CD8-positive, alpha-beta T cell (primary cell): ENCODE measurements at places on chromosomes 7 and 10.

DNA sequence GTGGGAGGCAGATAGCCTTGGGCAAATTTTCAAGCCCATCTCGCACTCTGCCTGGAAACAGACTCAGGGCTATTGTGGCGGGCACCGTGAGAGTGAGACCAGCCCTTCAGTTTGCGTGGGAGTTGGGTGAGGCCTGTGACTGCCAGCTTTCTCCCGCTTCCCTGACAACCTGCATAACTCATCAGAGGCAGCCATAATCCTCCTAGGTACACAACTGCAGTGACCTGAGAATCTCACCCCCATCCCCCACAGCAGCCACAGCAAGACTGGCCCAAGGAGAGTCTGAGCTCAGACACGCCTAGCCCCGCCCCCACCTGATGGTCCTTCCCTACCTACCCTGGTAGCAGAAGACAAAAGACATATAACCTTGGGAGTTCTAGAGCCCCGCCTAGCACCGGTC is 275.4 kb downstream of the GRID1 start:
- DNase-seq: no peak

DNA sequence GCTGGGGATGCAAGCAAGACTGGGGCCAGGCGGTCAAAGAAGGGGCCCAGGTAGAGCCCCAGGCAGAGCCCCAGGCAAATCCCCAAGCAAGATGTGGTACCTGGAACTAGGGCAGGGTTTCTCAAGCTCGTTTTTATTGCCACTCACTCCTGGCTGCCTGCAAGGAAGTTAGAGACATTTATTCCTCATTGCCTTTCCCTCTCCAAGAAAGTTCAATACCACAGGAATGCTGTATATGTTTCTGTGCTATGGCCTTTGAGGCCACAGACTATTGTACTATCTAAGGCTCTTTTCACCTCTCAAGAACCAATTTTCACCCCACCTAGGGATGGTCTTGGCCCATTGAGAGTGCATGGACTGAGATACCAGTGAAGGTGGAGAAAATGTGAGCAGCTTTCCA is 71.3 kb downstream of the TACC2 start:
- DNase-seq: no peak

GRCh38 chr7:66682350-66683093 is 53.8 kb downstream of the KCTD7 start:
- DNase-seq: no peak

- no peak for DNase-seq
These were observed 96.5 kb upstream of the PODXL start for GRCh38 chr7:131652934-131653333.

DNA sequence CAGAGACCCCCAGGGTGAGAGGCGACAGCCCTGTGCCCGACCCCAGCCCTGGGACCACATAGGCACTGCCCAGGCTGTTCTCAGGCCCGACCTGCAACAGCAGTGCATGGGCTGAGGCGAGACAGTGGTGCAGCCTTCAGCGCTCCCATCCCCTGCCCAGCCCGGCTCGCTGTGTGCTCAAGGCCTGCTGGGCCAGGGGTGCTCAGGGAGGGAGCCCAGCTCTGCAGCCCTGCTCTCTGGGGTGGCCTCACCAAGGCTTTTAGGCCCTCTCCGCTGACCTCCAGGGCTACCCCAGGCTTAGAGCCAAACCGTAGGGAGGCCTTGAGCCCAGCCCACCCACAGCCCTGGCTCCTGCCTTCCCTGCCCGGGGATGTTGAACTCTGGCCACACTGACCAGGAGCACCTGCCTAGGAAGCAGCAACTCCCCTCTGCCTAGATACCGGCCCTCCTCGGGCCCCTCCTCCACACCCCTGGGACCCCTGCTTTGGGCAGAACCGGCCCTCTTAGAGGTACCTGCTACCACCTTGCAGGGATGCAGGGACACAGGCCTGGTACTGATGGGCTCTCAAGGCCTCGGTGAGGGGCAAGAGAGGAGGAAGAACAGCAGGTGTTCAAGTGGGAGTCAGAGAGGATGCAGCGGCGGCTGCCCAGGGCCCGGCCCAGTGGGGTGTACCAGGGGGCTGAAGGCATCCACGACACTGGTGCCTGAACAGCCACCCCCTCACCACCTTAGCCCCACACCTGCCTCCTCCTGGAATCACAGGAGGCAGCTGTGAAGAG is 231.5 kb downstream of the ELFN1 start:
- no peak for DNase-seq

- DNase-seq: no peak
These were observed 32.5 kb downstream of the PDE1C start for GRCh38 chr7:32037650-32038198.

GRCh38 chr7:26574476-26574875 is 282.8 kb downstream of the SNX10 start:
- no peak for DNase-seq

- no peak for DNase-seq
These were observed 16.5 kb downstream of the SLK start for GRCh38 chr10:103983367-103983911.

GRCh38 chr7:518630-519483 is 789 bp downstream of the PDGFA start:
- peak; percentile 48 for DNase-seq

- peak; percentile 41 for DNase-seq
These were observed 29.2 kb upstream of the AP5Z1 start for GRCh38 chr7:4745971-4746919.

DNA sequence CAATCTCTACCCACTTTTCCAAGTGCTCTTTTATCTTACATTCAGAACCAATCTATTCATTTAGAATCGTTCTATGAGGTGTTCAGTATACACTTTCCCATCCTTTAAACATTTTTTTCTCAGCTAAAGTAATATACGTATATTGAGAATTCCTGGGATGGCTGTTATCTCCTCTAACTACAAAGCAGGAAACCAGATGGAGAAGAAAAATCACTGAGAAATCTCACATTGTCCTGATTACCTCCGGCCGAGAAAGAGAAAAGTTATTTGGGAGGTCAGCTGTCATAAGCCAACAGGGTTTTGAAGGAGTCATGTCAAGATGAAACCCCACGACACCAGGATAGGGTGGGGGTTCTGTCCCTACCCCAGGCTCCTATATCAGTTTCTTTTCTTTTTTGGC is 99.2 kb upstream of the KDM7A start:
- no peak for DNase-seq

- no peak for DNase-seq
These were observed 36.1 kb upstream of the CHST15 start for GRCh38 chr10:124129471-124129870.

DNA sequence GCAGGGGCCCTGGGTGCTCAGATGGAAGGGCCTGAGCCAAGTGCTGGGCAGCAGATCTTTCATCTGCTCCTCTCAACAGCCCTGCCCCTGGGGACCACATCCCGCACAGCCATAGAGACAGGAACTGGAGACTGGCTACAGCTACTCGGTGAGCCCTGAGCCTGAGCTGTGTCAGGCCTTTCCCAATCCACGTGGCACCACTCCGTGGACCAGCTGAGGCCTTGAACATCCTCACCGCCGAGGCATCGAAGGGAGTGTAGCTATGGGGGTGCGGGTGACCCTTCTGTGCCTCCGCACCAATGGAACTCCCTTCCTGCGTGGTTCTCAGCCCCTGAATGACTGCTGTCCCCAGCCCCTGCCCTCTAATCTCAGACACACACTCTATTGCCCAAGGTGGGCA is 362.7 kb upstream of the SHH start:
- DNase-seq: no peak

GRCh38 chr10:3781468-3782145 is 3.4 kb downstream of the KLF6 start:
- DNase-seq: peak; percentile 46

- peak; percentile 60 for DNase-seq
These were observed 17.4 kb downstream of the PSPH start for GRCh38 chr7:56033671-56034432.

DNA sequence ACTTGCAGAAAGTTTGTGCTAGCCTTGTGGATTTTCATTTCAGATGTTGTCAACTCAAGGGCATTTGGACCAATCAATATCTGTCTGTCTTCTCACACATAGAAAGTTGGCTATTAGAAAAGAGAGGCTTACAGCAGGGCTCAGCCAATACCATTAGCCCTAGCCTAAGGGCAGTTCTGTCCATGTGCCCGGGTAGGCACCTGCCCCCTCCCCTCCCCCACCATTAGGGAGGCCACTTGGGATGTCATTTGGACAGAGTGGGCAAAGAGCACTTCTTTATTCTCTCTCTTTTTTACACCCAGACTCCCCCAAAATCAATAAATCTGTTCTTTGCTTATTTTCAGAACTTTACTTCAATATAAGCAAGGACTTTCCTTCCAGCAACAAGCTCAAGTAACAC is 188.5 kb upstream of the MKI67 start:
- DNase-seq: no peak

GRCh38 chr10:14435976-14436632 is 105.4 kb upstream of the FRMD4A start:
- no peak for DNase-seq

- DNase-seq: no peak
These were observed 285.1 kb downstream of the ZEB1 start for GRCh38 chr10:31604096-31604495.

- DNase-seq: no peak
These were observed 31.9 kb downstream of the RBM20 start for GRCh38 chr10:110676016-110676415.

- DNase-seq: no peak
These were observed 284.3 kb upstream of the NEBL start for GRCh38 chr10:21181451-21181850.

DNA sequence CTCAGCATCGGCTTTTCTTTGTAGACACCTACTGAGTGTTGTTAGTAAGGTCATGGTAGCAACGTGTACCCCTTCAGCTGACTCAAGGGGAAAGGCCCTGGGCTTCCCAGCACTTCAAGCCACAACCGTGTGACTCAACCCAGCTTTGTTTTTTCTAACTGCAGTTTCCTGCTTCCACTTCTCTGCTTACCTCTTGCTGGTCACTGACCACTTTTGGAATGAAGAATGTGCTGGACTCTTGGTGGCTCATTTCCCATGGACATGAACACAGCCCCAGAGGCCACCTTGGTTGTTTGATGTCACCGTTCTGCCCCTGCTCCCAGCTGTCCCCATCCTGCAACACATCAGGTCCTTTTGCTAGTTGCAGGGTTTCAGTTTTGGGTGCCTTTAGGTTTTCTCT is 69.5 kb upstream of the ZNF438 start:
- DNase-seq: no peak

- no peak for DNase-seq
These were observed 54.6 kb downstream of the MYO3A start for GRCh38 chr10:25988583-25988982.

- DNase-seq: no peak
These were observed 160.6 kb downstream of the MLLT10 start for GRCh38 chr10:21694631-21695030.

- DNase-seq: no peak
These were observed 78.3 kb upstream of the AOAH start for GRCh38 chr7:36802459-36803135.

DNA sequence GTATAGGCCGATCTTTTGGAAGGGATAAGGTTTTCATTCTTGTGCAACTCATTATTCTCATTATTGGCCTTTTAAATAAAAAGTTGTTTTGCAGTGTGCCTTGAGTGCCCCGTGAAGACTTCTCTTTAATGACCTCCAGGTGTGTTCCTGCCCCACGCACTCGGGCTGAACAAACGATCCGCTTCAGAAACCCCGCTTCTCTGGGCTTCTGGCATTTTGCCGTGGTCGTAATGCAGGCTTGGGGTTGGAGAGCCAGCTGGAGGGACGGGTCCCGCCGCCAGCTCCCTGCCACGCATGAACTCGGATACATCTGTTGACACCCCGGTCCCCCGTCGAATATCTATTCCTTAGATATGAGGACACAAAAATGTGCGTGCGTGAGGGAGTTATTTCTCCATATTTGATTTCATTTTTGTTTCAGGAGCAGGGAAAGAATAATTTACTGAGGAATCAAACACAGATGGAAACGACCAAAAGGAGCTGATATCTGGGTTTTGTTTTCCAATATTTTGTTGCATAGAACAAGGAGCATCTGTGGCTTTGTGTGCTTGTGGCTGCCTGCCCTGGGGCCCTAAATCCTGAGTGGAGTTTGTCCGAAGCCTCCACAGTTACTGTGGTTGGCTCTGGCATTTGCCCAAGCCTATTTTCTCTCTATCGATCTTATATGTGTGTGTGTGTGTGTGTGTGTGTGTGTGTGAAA is 17.0 kb upstream of the TTYH3 start:
- DNase-seq: no peak

DNA sequence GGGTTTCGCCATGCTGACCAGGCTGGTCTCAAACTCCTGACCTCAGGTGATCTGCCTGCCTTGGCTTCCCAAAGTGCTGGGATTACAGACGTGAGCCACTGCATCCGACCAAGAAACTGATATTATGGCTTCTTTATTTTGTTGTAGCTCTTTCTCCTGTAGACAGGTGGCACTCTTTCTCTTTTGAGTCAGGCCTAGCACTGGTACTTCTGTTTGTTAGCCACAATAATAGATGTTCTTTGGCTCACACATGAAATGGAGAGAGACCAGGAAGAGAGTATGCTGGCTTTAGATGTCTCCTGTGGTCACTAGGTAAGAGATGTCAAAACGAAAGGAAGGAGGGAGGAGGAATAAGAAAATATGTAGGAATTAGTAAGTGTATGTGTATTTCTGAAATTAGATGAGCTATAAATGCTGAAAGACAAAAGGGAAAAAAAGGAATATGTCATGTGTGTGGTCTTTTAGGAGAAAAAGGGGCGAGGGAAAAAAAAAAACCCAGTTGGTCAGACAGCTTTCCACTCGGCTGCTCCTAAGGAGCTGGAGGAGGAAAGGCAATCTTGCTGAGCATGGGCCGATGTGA is 78.7 kb downstream of the CLEC2L start:
- DNase-seq: no peak

- no peak for DNase-seq
These were observed 224.3 kb upstream of the IGFBP3 start for GRCh38 chr7:46145412-46145811.

DNA sequence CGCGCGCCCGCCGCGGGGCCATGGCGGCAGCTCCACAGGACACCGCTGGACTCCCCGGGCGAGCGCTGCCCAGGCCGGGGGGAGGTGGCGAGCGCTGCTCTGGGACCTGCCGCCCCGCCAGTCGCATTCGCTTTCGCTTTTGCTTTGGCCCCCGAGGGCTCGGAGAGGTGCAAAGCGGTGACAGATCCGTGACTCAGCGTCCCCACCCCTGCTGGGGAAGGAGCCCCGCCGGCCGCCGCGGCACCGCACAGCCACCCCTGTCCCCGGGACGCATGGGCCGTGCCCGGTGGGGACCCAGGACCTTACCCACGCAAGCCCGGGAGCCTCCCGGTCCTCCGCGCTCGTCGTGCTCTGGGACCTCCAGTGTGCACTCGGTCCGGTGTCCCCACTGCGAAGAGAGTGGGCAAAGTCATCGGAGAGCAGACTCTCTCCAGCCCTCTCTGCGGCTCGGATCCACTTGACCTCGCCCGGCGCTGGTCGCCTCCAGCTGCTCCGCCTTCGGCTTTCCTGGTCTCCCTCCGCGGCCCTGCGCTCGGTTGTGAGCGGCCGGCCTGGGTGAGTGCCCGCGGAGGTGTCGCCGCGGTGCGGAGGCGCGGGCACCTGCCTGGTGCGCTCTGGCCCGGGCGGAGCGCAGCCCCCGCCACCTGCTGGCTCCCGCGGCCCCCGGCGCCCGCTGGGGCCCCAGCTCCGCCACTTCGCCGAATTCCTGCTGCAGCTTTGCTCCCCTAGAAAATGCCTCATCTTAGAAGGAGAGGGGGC is at the start of gene IL15RA:
IL15RA (minus strand) TSS at position 73 of the 759 bp plus-strand sequence; CDS start at position 22, 51 bp downstream.
- peak; percentile 80 for DNase-seq

GRCh38 chr10:87740254-87740655 is 77.8 kb downstream of the ATAD1 start:
- no peak for DNase-seq

- DNase-seq: no peak
These were observed 105.3 kb upstream of the LRGUK start for GRCh38 chr7:134021836-134022235.

GRCh38 chr7:156843157-156843556 is 49.8 kb downstream of the LMBR1 start:
- DNase-seq: no peak
